ENCODE measurements at places on chromosomes 2 and 18.

GRCh38 chr2:127164761-127165538, 55.1 kb downstream of the CYP27C1 start:
- DNase-seq = no peak

DNA sequence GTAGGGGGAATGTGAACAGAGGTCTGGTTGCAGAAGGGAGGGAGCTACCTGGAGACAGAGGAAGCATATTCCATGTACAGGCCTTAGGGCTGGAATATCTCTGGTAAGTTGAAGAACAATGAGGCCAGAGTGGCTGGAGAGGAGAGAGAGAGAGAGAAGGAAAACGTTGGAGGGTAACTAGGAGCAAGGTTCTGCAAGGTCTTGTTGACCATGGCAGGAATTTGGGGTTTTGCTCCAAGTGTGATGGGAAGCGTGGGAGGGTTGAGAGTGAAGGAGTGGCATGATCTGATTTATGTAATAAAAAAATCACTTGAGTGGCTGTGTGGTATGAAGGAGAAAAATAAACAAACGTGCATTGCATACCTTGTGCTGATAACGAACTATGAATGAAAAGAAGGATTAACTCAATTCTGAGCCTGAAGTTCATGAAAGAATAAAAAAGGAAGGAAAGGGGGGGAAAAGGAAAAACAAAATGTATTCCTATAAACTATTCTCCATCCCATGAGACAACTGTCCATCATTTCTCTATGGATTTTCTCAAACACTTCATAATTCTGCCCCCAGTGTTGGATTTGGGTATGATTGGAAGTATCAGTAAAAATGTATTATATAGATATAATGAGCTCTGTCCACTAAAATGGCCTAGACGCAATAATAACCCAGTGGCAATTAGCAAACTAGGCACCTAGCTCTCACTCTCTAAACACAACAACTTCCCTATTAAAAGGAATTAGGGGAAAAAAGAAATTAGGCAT, 59.7 kb upstream of the PMAIP1 start:
- DNase-seq = no peak

DNA sequence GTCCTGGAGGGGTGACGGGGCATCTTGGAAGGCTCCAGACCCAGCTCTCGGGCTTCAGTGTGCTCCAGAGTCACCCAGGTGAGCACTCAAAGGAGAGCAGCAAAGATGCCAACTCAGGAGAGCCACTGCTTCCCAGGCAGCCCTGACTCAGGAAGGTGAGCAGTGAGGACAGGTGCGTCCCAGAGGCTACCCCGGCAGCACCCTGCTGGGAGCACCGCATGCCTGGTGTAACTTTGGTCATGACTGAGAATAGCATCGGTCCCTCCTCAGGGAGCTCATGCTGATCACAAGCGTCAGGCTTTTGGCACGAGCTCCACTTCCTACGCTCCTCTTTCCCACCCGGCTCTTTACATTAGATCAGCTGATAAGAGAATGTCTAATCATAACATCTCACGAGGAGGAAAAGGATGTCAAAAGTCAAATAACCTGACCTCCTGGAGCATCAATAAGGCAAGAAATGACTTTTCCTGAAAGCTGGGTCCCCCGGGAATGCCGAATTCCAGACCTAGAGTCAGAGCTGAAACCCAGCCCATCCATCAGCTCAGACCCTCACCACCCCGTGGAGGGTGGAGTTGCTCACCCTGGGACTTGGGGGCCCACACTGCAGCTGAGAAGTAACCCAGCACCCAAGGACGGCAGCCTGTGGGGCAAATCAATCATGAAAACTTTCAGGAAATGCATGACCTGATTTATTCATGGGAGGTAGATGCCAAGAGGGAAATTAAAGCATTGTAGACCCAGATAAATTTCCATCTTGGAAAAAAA, 248.8 kb downstream of the ACKR3 start:
- no peak for DNase-seq

DNA sequence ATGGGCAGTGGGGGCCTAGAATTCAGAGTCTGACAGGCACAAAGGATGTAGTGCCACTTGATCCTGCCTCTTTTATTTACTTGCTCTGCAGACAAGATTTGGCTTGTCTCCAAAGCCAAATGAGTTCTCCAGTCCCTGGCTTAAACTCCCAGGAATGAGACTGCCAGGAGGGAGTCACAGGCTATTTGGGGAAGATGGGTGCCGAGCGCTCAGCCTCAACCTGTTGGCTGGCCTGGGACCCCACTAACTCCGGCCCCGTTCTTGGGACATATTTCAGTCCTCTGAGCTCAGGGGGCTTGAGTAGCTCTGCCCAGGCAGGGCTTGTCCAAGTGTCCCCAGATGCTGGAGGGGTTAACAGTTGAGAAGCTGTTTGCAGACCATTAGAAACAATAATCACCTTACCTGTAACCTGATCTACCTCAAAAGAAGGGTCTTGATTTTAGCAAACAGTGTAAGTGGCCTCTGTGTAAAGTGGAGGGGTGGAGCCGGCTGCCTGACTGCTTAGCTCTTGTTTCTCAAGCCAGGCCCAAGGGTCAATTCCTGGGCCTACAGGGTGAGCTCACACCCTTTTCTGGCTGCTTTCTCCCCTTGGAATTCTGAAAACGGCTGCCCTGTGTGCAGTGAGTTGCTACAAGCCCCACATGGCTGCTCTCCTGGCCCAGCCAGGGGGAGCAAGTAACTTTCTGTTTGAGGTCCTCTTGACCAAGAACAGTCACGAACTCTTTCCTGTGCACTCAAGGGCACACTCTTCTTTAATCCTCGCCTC, 27.1 kb upstream of the FZD5 start:
- no peak for DNase-seq
